Muscle of arm (tissue), 14 donors: ENCODE measurements at places on chromosomes 12 and 14. TPM values are rescaled to one million over a fixed set of nuclear protein-coding genes. Genes with fewer than 3 reads are reported as not detected.

GRCh38 chr12:103774977-103775560 lies 66.0 kb downstream of the NT5DC3 start:
- no peak for DNase-seq

DNA sequence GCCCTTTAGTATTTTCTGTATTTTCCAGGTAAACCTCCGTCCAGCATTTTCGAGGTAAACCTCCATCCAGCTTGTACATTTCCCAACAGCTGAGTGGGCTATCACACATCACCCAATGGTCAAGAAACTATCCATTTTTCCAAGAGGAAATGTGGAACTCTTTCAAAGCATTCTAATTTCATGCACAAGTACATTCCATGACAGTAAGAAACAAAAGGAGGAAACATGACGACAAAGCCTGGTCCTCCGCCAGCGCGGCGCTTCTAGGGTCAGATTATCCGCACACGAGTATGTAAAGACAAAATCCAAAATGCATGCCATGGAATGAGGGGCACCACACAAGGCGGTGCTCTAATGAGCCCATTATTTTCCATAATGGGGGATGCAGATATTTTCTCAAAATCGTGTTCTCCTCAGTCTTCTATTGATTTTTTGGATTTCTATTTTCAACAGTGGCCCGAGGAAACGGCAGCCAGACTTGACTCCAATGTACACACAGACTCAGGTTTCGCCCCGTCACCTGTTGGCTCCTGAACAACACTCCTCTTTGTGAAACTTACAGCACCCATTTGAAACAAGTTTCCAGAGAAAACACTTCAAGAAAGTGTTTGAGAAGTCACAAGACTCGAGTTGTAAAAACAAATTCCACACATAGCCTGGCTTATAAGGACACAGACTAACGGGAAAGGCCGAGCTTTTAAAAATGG lies 107.4 kb downstream of the PRICKLE1 start:
- peak; percentile 84 for DNase-seq

- no peak for DNase-seq
Observed at GRCh38 chr14:22979748-22980392, 2.5 kb downstream of the AJUBA start.

DNA sequence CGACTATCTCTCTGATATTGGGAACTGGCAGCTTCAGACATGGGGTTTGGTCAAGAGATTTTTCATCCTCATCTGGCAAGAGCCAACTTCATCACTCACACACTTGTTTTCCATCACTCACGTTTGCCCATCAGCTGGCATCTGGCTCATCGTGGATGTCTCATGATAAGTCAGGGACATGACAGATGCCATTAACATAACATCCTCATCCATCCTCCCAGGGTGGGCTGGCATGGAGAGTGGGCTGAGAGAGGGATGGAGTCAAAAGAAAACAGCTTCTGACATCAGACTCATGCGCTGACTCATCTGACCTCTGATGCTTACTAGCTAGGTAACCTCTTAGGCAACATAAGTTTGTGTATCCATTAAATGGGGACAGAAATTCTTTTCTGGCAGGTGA lies 1.8 kb upstream of the VSX2 start:
- no peak for DNase-seq

- DNase-seq = no peak
Observed at GRCh38 chr12:62214846-62215245, 45.4 kb upstream of the USP15 start.

CYP46A1 gene
- 3.9 TPM for polyA plus RNA-seq

CAPZA3 gene
- polyA plus RNA-seq = not detected
